ENCODE measurements at places on chromosomes 2 and 18. TPM values are rescaled to one million over a fixed set of nuclear protein-coding genes. Genes with fewer than 3 reads are reported as not detected.

GRCh38 chr2:28098501-28099225 is 208.1 kb downstream of the BABAM2 start:
- no peak for DNase-seq

DNA sequence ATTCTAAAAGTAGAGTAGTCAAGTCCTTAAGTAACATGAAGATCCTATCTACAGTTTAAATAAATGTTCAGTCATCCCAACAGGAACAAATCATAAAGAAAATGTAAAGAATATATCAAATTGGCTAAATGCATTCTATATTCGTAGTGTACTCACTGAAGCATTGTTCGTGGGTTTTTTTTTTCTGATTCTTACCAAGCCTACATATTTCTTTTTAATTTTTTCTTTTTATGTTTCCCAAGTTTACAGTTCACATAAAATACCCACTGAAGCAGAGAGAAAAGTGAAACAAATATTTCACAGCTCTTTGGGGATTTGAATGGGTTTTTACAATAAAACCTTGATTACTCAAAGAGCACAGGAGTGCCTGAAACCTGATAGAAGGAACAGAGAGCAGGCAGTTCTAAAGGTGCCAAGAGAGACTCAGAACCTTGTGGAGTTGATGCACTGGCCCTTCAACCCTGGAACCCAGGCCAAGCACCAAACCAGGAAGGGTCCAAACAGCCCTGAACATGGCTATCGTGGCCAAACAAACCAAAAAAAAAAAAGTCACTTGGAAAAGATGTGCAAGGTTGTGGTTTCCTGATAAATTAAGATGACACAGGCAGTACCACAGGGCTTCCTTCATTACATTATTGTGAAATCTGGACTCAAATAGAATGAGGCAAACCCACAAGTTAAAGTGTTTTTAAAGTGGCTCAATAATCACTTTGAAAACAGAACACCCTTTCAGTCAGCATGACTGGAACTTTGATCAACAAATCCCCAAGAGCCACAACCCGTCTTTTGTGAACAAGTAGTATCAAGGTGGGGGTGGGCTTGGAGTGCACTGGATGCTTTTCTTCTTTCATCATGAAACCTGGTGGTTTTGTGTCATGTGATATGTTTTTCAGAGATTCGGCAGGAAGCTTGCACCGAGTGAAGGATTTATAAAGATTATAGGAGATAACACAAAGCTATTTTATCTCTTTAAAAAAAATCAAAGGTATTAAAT is 245.0 kb upstream of the FN1 start:
- DNase-seq = no peak

GRCh38 chr2:144020047-144020446 is 499.9 kb downstream of the ZEB2 start:
- DNase-seq = no peak

DNA sequence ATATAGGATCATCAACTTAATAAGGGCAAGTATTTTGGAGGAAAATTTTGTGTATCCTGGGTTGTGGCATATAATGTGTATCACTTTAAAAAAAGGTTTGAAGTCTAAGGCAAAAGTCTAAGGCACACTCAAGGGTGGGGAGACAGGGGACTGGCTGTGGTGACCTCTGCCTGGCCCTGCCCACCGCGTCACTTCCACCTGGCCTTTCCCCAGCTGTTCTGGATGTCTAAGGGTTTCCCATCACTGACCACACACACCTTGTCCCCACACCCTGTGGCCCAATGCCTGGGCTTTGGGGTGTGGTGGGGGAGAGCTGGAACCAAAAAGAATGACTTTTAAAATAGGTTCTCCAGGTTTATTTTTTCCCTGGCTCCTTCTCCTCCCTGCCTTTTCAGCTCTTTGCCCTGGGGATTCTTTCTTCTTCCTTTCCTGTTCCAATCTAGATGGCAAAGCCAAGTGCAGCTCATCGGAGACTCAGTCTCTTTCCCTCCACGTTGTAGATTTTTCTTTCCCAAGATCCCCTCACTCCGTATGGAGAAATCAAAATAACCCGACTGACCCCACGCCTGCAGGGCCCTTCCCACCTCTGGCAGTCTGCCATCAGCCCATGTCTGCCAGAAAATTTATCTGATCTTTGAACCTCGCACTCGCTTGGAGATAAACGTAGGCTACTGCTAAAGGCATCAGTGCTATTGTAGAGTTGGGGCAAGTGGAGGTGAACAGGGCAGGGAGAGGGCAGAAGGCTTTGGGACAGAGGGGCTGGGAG is 257.2 kb downstream of the DYSF start:
- DNase-seq = no peak

GRCh38 chr2:85131116-85131515 is 2.1 kb upstream of the TCF7L1 start:
- DNase-seq = no peak

GRCh38 chr2:85073033-85073432 is 60.2 kb upstream of the TCF7L1 start:
- DNase-seq = no peak

- peak; percentile 60 for DNase-seq
Measured at GRCh38 chr2:6780765-6781274, 84.9 kb downstream of the CMPK2 start.

DNA sequence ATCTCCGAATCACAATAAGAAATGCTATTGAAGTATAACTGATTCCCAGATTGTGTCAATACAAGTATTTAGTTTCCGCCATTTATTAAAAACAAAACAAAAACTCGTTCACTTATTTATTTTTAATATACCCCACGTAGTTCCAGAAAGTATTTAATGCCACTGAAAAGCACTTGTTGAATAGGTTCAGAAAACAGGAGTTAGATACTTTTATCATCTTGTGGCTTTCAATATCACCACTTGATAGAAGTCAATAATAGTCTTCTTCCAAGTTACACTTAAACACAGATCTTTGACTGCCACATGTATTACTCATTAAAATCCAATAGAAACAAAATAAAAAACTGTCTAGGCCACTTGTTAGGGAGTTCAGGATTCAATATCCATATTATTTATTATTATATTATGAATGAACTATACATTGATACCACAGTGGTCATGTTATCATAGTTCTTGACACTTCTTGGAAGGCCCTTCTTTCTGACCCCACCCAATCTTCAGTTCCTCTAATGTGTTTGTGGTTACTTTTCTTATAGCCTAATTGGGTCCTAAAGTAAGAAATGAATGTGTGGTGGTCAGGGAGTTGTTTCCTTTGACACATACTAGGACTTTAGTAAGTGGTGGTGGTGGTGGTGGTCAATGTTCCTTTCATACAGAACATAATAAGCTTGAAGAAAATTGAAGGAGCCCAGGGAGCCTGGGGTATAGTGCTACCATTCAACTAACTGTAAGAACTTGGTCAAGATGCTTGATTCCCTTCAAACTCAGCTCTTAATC is 221.3 kb upstream of the ITGA4 start:
- no peak for DNase-seq

DNA sequence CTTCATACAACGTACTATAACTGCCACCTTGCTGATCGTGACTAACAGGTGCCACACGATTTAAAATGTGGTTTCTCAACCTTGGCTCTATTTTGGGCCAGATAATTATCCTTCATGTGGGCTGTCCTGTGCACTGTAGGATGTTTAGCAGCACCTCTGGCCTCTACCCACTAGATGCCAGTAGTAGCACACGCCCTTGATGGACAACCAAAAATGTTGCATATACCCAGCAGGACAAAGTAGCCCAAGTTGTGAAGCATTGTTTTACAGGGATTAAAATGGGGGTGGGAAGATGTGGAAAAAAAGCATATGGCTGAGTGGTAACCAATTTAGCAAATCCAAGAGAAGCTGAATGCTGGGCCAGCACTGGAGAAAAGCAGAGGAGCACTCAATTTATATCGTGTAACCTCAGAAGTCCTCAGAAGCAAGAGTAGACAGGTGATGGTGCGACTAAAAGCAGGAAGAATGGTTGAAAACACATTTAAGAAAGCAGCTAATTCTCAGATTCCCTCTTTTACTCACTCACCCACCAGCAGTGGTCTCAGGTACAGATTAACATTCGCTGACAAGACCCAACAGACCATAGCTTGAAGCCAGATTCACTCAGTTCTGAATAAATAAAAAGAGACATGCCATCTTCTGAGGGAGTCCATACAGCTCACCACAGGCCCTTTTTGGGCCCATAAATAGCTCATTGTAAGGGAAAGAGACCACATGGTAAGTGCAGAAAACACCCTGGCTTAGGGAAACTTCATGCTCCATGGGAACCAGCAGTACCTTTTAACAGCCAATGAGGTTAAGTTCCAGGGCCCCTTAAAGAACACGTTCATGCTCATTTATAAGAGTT is 50.6 kb downstream of the RAPH1 start:
- DNase-seq = no peak

- DNase-seq = no peak
Measured at GRCh38 chr2:67436221-67436620, 39.1 kb downstream of the ETAA1 start.

- no peak for DNase-seq
Measured at GRCh38 chr2:4900242-4900641, 791.9 kb upstream of the SOX11 start.

- no peak for DNase-seq
Measured at GRCh38 chr2:30733876-30734520, 73.2 kb downstream of the CAPN13 start.

DNA sequence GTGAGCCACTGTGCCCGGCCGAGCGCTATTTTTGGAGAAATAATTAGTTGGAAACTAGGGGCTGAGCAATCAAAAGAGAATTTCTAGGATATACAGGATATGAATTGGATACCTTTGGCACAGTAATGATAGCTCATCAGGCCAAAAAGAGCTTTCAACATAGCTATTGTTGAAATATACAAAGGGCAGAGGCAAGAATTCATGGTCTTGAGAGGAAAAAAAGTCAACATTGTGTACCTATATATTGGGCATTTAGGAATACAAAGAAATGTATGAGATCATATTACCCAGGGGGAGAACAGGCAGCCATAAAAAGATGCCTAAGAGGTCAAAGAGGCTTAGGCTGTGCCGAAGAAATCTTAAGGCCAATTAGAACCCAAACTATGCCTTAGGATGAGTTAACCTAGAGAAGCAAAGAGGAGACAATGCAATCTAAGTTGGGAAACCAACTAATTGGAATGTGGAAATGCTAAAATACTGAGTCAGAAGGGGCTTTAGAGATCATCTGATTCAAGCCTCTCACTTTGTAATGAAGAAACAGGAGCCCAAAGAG is 99.0 kb downstream of the RBBP8 start:
- DNase-seq = no peak

GRCh38 chr2:46310446-46310845 is 13.2 kb downstream of the EPAS1 start:
- DNase-seq = no peak

- no peak for DNase-seq
Measured at GRCh38 chr2:65932571-65932970, 500.2 kb upstream of the SPRED2 start.

GRCh38 chr18:46705521-46705920 is 48.5 kb upstream of the LOXHD1 start:
- DNase-seq = no peak

- DNase-seq = no peak
Measured at GRCh38 chr18:60915160-60915559, 418.1 kb upstream of the CDH20 start.

GRCh38 chr2:233209117-233209532 is 42.3 kb upstream of the ATG16L1 start:
- DNase-seq = no peak

GRCh38 chr18:23921716-23922285 is 92.8 kb upstream of the TTC39C start:
- no peak for DNase-seq

GRCh38 chr2:65554765-65555591 is 122.6 kb upstream of the SPRED2 start:
- no peak for DNase-seq

DNA sequence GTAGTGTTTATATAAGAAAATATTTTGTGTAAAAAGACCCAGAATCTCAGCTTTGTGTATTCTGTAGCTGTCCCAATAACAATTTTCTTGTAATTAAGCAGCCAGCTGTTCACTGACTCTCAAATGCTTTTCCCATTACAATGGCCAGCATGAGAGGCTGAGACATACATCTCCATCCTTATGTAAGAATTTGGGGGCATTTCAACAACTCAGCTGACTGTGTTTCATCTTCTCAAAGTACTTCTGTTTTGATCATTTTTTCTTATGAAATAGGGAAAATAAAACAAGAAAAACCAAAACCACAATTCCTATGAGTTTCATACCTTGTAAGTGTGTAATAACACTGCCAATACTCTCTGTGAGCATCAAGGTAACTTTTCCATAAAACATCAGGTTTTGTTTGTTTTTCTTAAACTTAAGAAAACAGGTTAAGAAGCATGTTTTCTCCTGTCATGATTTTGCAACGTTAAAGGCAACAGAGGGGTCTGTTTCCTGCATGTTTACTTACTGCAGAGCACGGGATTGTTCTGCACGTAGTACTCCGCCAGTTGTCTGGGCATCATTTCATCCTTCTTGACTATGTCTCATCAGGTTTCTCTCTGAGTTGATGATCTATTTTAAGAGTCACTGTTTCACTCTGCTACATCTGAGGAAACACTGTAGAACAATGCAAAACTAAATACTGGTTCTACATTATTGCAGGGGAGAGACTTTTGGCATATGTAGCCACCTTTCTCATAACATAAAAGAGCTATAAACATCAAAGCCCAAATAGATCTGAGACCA is 62.9 kb upstream of the CYRIA start:
- DNase-seq = no peak

CFAP53 gene
- total RNA-seq = 0.30 TPM

NEB gene
- total RNA-seq = 61.1 TPM

AQP12B gene
- not detected for total RNA-seq

FTCDNL1 gene
- total RNA-seq = 2.8 TPM

FHOD3 gene
- 66.0 TPM for total RNA-seq

TMX3 gene
- total RNA-seq = 27.6 TPM

GTF2A1L gene
- total RNA-seq = 0.96 TPM

TMEM185B gene
- 31.8 TPM for total RNA-seq

TEX44 gene
- total RNA-seq = not detected
